Glutamatergic neuron (in vitro differentiated cells): ENCODE measurements at places on chromosomes 2 and 18. TPM values are rescaled to one million over a fixed set of nuclear protein-coding genes. Genes with fewer than 3 reads are reported as not detected.

DNA sequence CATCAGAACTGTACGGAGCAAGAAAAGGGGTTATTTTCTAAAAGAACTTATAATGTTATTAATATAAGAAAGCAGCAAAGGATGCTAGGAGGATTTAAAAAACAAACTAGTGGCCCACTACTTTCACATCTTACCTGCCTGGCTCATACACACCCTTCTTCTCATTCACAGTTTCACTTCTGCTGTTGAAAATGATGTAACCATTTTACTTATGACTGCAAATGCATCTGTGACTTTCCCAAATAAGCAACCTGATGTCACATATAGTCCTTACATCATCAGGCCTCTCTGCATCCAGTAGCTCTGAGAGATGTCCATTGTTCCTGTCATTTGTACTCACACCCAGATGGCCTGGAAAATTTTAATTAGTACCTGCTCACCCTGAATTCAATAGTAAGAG, 101.8 kb upstream of the MYO3B start:
- no peak for DNase-seq

- no peak for DNase-seq
These were observed 39.8 kb upstream of the CDKL4 start for GRCh38 chr2:39283561-39283960.

GRCh38 chr2:212958757-212959295, 192.6 kb downstream of the IKZF2 start:
- no peak for DNase-seq

SP9 gene
- total RNA-seq, result not detected

CRYGD gene
- total RNA-seq, result 0.76 TPM

DNA sequence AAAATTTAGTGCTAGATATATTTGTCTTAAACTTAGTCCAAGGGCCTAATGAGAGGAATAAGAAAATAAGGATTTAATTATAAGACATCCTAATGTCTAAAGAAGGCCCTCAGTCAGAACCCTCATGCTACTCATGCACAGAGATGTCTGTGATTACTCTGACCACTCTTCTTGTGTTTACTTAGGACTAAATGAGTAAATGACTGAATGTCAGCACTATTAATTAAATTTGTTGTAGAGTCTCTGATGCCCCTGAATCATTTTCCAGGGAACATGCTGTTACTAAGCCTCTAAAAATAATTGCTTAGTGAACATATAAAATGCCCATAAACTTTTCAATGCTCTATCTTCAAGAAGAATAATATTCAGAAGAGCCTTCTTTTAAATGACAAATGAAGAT, 32.4 kb downstream of the GULP1 start:
- no peak for DNase-seq
